Renal cortex interstitium (tissue), 15 donors: ENCODE measurements at places on chromosomes 5 and 9. TPM values are rescaled to one million over a fixed set of nuclear protein-coding genes. Genes with fewer than 3 reads are reported as not detected.

DNA sequence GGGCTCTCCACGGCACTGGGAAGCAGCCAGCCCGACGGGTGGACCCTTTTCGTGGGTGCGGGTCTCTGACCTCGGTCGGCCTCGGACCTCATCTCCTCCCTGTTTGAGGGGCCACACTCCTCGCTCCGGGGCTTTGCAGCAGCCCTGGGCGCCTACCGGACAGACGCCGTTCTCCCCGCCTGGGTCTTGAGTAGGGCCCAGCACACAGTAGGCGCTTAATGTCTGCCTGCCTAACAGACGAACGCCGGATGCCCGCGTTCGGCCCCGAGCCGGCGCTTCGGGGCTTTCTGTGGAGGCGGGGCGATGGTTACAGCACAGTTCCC lies 842 bp upstream of the GTF3C5 start:
- no peak for DNase-seq

DNA sequence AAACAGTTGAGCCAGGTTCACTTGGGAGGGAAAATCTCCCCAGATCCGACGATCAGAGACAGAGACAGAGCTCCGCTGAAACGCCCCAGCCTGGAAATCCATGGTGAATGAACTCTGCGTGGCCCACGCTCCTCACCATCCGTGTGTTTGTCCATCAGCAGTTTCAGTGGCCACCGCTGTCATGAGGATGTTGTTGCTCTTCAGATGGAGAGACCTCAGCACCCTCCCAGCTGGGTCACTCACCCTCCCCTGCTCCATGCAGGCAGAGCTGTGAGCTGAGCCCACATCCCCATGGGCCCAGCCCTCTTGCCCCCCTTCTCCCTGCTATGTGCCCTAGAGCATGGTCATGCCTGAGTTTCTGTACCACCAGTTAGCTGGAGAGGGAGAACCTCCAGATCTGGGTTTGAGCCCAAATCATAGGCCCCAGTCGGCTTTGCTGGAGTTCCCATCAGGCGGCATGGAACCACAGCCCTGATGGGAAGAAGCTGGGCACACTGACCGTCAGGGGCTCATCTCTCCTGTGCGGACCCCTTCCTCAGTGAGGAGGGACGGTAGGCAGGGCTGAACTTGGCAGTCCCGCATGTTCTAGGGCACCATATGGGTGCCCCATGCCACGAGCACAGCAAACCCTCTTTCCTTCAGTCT lies 154.4 kb upstream of the COL5A1 start:
- DNase-seq: no peak

TAF11L5 gene
- polyA plus RNA-seq: not detected

DNA sequence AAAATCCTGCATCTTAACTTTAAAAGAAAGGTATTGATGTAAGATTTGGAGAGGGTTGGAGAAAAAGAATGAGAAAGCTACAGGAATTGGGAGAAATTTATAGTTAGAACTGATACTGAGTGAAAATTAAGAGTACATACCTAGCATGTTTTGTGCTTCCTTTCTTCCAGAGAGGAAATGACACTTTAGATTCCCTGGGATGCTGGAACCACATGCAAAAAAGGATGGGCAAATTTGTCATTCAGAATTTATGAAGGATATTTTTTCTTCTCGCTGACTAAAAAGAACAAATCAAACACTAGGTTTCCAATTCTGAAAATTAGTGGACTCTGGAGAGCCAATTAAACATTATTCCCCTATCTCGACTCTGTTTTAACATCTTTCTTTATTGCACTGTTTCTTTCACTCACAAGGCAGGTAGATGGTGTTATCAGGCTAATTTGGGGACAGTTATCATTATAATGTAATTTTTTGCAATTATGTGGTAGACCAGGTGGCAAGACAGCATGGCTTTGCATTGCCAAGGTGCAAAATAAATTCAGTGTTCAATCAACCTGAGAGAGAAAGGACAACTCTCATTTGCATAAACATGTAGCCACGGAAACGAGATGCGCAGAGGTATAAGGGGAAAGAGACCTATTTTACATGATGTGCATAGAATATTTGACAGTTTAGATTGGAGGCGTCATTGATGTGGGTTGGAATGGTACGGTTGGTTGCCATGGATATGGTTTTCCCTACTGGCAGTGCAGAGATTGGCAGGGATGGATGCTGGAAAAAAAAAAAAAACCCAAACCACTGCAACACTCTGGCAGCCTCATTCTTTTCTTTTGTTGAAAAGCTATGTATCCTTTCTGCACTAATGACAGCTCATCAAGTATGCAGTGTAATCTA lies 320.4 kb upstream of the CCNH start:
- DNase-seq: no peak

- no peak for DNase-seq
Observed at GRCh38 chr5:35096216-35096615, 48.5 kb upstream of the AGXT2 start.

COL23A1 gene
- 7.7 TPM for polyA plus RNA-seq

GRCh38 chr5:102289251-102289899 lies 6.7 kb downstream of the SLCO4C1 start:
- no peak for DNase-seq

- no peak for DNase-seq
Observed at GRCh38 chr9:123345567-123345955, 10.4 kb upstream of the CRB2 start.
